ENCODE measurements at places on chromosomes 6 and 20.

- no peak for DNase-seq
These were observed 80.2 kb upstream of the RNF217 start for GRCh38 chr6:124881898-124882578.

GRCh38 chr6:143677891-143678791, at the start of gene PHACTR2:
PHACTR2 (plus strand) TSS chr6:143677965; CDS start chr6:143678164, 199 bp downstream.
- peak; percentile 71 for DNase-seq

DNA sequence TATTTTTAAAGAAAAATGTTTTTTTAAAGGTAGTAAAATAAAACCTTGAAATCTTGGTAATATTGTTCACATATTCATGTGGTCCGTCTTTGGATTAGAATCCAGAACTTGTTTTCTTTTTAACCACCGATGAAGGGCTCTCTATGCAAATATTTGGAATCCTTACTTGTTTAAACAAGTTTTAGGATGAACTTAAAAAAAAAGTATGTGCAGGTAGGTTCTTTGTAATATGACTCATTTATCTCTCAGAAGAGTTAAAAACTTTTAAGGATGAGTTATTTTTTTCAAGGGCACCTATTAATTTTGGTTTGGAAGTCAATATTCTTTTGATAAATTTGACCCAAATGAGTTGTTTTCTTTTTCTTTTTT, 8.9 kb downstream of the DSP start:
- DNase-seq, result no peak

DNA sequence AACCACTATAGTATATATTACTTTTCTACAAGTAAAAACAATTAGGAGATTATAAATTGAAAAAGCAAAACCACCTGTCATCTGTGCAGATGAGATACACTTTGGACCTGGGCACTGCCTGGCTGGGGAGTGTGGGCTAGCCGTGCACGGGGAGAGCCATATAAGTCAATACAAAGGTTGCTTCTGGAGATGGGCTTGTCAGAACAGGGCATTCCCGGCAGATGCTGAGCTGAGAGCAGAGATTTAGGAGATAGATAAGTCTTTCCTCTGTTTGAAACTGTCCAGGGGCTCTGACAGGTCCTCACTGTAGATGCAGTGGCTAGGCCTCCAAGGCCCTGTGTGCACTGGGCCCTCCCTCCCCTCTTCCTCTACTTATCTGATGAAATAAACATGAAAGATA, 34.5 kb downstream of the CD164 start:
- DNase-seq, result no peak

DNA sequence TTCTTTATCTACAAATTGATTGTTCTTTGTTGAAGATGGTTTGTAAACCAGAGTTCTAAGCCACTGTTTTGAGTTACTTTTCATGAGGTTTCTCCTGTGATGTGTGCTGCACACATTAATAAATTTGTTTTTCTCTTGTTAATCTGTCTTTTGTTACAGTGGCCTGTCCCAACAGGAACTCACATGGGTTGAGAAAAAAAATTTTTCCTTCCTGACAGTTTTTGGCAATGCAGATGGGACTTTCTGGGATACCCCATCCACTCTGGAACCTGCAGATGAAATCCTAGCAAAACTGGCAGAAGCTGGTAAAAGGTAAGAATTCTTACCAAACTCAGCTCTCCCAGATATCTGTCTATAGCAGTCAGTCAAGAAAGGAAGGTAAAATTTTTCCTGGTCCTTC, 88.1 kb downstream of the CEP162 start:
- DNase-seq, result no peak

GRCh38 chr6:138555421-138555988, 56.2 kb upstream of the NHSL1 start:
- DNase-seq, result no peak

- no peak for DNase-seq
These were observed 29.3 kb downstream of the SNPH start for GRCh38 chr20:1295276-1295930.

DNA sequence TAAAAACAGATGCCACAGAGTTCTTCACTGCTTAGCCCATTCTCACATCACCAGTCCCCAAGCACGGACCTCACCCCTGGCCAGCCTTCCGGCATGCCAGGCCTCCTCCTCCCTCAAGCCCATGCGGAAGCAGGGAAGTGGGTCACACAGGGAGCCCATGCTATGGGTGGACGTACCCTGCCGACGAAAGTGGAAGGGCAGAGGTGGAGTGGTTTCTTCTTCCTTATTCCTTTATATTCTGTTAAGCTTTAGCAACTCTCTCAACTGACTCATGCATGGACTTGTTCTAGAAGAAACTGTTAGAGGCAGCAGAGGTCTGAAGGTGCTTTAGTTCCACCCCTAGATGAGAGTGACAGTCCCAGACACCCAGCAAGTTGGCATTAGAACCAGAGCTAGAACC, 118.6 kb downstream of the LY86 start:
- DNase-seq, result no peak

GRCh38 chr6:42105709-42106108, 36.7 kb downstream of the C6orf132 start:
- no peak for DNase-seq

DNA sequence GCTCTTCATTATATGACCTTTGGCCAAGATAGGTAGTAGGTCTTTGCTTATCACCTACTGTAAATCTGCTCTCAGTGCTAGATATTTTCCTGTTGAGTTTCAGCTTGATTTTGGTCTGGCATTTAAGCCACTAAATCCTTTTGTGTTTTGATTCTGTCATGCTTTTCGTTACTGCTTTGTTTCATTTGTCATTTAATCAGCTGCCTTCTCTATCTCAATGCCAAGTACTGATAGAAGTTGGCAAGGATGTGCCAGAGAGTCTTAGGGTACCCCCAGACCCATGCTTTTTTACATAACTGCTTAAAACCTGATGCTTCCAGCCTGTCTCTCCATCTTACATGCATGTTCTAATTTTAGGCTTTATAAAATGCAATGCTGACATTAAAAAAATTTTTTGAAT, 300.1 kb upstream of the SASH1 start:
- DNase-seq, result no peak

GRCh38 chr6:83193747-83194566, 800 bp downstream of the RWDD2A start:
- peak; percentile 44 for DNase-seq

GRCh38 chr6:111204305-111204704, 117.0 kb downstream of the SLC16A10 start:
- DNase-seq, result no peak

DNA sequence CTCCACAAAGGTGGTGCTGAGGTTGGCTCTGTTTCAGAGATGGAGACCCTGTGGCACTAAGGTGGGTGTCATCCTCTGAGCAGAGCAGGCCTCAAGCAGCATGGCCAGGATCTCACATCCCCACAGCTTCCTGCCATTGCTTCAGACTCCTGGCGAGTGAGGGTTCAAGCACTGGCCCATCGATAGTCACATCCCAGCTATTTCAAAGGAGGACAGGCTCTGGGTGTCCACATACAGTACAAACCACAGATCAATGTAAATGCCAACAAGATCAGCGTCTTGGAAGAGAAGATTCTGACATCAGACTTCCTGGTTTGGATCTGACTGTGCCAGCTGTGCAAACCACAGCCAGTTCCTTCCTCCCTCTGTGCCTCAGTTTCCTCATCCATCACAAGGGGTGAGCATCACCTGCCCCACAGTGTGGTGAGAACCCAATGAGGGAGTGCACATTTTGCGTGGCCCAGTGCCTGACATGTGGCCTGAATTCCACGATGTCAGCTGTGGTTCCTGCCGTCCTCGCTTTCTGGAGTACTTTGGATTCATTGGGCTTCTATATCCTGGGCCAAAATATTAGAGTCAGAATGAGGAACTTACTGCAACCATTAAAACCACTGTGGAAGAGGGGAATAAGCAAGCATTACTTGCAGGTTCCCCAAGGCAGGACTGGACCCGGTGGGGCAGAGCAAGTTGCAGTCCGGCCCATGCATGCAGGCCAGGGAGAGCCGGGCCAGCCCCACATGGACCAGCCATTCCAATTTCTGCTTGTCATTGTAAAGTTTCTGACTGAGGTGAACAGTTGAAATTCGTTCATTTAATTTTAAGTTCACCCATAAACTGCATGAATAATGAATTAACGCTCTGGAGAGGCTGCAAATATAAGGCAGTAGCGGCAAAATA, 236.0 kb downstream of the TTLL2 start:
- DNase-seq, result no peak

- DNase-seq, result no peak
These were observed 287.6 kb downstream of the ESR1 start for GRCh38 chr6:152094992-152095592.

GRCh38 chr6:34657037-34657306, 39.6 kb downstream of the ILRUN start:
- no peak for DNase-seq

DNA sequence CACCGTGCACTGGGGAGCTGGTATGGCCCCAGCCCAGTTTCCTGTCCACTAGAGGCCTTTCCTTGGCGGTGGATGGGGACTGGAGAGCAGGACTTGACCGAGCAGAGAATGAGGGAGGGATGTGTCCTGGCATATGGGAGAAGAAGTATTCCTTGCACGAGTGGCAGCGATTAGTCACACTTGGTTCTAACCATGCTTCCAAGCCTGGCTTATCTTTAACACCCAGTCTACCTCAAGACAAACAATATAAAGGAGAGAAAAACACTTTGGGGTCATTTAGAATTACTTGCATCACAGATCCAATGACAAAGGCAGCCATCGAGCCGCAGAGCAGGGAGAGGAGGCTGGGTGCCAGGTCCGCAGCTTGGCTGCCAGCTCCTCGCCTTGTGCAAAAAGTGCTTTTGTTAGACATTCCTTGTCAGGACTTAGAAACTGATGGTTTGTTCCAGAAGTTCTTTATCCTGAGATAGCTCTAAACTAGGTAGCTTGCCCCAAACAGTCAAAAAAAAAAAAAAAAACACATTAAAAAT, 214.9 kb upstream of the GMDS start:
- DNase-seq, result no peak

GRCh38 chr6:75049308-75049707, 156.5 kb downstream of the COL12A1 start:
- DNase-seq, result no peak

DNA sequence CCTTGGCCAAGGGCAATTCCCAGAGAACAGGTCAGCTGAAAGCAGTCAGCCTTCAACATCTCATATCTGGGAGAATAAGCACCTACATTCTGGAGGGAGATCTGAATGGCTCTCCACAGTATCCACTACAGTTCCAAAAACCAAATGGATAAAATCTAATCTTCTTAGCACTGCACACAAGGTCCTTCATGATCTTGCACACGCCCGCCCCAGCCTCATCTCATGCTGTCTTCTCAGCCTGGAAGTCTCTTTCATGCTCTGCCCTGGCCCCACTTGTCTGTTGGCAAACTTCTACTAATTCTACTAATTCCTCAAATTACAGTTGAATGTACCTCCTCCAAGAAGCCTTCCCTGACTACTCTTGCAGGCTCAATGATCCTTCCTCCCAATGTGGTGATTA, 1.8 kb upstream of the TTBK1 start:
- DNase-seq, result no peak

GRCh38 chr6:135168766-135169165, 12.3 kb upstream of the MYB start:
- DNase-seq, result no peak

DNA sequence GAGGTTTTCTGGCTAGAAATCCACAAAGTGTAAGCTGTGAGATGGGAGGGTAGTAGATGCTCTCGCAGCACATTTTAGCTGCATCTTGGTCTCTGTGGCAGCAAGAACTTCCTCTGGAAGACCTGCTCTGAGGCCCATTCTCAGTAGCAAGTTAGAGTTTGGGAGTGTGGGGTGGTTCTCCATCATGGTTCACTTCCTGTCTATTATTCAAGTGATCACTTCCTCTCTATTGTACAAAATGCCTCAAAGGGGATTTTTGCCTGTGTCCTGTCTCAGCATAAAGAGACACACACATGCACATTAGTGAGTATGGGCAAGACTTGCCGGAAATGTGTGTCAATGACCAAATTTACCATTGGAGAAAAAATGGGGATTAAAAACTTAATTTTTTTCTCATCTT, 42.5 kb downstream of the LYRM2 start:
- DNase-seq, result peak; percentile 70

- DNase-seq, result no peak
These were observed 292.9 kb upstream of the ZFP64 start for GRCh38 chr20:52484438-52484837.

Data from GM13977 (cell line).